Stimulated activated CD4-positive, alpha-beta T cell treated with anti-CD3 and anti-CD28 coated beads, Interleukin-1b, Interleukin-23, amount 100 ng/mL, for 1 hour (primary cell): ENCODE measurements at places on chromosomes 7 and 10.

DNA sequence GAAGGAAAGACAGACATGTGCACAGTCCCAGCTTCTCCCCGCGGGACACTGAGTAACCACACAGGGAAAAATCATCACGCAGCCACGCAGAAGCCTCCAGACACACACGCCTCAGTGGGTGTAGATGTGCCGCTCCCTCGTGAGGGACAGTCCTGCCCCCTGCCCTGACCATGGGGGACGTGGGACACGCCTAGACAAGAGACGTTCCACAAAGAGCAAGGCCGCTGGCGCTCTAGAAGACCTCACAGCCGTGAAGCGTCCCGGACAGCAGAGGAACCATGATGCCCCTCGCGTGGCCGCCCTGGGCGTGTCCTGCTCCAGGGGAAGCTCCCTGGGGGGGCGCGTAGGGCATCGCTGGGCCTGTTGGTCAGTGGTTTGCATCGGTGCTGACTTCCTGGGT, 210.8 kb downstream of the DNAJB6 start:
- DNase-seq = no peak

DNA sequence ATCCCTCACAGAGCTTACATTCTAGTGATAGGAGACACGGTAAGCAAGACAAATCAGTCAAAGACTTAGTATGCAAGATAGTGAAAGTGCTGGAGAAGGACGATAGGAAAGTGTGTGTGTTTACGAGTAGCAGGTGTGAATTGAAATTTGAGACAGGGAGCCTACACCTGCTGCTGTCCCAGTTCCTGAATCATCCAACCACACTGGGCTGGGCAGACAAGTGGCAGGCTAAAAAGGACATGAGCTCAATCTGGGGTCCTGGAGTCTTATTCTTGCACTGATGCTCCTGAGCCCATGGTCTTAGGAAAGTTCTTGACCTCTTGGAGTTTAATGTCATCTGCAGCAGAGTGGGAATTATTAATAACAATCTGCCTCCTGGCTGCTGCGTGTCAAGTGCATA, 16.2 kb downstream of the RBP3 start:
- no peak for DNase-seq

DNA sequence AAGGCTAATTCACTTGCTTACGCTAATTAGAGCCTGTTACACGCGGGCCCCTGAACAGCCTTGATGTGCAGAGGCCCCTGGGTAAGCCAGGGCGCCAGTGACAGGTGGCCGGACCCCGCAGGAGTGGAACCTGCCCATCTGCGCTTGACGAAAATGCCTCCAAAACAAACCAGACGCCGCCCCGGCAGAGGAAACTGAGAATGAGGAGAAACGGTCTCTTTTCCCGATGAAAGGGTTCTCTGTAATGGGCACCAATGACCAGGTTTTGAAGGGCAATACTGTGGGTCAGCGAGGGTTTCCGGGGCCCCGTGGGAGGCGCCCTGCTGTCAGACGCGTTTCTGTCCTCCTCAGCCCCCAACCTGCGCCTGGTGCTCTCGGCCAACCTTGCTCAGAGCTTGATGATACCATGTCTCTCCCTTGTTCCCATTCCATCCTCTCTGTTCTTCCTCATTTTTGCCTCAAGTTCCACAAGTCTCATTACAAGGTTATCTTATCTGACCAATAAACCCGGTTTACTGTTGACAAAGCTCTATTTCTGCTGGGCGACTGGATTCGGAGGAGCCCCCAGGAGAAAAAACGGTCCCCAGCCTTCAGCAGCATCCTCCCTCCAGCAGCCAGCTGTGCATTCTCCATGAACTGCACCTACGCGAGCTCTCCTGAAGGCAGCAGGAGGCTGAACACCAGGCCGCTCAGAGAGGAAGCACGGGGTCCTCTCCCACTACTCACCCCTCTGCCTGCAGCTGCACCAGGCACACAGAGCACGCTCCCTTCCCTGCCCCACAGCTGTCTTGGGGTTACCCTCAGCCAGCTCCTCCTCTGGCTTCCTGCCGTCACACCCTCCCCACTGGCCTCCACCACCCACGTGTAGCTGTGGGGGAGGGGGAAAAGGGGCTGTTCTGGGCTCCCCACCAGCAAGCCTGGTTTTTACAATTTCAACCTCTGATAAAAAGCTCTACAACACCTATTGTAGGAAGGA, 202.0 kb downstream of the MAD1L1 start:
- no peak for DNase-seq

DNA sequence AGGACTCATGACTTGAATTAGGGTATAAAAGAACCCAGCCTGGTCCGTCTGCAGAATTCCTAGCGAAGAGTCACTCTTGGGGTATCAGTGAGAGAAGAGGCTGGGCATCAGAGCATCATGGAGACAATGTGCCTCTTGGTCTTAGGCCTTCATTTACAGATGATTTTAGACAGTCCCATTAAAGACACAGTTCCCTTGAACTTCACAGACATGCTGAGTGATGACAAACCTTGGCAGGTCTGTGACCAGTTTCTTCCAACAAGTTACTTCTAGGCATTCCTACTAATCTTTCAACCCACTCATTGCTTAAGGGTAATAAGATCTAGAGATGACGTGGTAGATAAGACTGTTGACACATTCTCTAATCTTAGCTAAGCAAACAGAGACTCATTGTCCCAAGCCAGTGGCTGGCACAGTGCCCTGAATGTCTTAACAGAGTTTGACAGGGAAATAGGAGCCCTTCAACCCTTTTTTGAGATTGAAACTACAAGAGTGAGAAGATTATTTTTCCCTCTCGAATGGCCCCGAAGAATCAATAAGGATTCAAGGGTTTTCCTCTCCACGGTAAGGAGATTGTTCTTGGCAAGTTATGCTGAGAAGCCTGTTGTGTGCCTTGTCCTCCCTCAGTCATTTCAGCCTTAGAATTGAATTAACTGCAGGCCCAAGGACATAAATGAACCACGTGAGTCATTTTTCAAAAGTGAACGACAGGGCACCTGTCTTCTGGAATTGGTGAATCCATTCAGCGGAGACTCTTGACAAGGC, 281.1 kb downstream of the CCDC3 start:
- no peak for DNase-seq

- no peak for DNase-seq
Measured at GRCh38 chr7:116633131-116633988, 38.6 kb upstream of the MET start.

DNA sequence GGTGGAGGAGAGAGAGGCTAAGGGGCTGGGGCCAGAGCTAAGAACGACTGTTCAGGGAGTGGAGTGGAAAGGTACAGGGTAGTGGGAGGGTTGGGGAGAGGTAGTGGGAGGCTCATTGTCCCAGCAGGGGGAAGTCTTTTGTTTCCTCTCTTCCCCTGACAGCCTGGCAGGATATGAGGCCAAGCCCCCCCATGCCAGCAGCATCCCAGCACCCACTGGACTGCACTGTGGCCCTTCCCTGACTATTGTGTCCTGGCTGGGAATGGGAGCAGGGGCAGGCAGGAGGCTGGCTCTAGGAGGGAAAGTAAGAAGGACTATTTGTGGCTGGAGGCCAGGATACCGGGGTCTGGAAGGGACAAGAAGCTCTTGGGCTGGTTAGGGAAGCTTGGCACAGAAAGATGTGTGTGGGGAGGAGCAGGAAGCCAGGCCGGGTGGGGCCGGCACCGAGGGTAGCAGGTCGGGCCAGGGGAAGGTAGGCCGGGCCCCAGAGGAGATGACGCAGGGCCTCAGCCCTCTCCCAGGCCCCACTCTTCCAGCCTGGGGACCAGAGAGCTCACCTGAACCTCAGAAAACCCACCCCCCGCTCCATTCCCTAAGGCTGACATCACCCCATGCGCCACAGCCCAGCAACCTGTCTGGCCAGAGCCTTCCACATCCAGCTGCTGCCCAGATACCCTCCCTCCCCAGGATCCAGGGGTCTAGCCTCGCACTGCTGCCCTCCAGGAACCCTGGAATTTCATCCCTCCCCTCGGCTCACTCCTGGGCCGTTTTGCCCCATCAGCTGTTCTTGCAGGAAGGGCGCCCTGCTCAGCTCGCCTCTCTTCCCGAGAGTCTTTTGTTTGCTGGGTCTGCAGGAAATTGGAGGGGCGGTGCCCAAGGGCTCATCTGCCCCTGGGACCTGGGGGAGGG, 8.8 kb upstream of the EPHB4 start:
- no peak for DNase-seq

- no peak for DNase-seq
Measured at GRCh38 chr7:37391791-37392672, 56.6 kb downstream of the ELMO1 start.

DNA sequence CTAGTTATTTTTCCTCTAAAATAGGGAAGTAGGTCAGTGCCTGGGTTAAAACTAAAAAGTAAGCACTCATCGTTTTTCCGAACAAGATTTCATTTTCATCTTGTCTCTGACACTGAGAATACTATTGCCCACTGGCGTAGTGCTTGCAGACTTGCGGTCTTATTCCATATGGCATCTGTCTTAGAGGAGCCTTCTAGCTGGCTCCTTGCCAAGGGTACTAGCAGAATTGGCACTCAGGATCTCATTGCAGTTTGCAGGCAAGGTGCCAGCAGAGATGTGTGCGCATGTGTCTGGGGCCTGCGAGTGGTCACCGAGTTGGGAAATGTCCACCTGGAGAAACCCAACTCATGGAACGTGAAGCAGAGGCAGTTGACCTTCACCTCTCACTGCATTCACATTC, 143.4 kb downstream of the CELF2 start:
- no peak for DNase-seq

- no peak for DNase-seq
Measured at GRCh38 chr7:87507446-87507845, 32.0 kb upstream of the ABCB4 start.

DNA sequence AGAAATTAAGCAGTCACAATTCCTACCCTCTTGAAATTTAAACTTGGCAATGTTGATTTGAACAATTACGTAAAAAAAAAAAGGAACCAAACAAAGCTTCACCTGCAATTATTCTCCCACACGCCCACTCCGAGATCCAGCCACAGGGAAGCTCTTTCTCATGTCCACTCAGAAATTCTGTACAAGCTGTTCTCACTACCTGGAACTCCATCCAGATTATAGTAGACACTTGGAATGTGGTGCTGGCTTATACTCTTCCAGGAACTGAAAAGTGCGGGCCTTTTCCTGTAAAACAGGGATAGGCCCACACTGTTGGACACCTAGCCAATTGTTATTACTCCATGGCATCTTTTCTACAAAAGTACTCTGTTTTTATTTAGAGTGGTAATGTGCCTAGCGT, 20.3 kb upstream of the TOMM7 start:
- DNase-seq = no peak

- no peak for DNase-seq
Measured at GRCh38 chr10:8116926-8117493, 62.5 kb downstream of the GATA3 start.

- DNase-seq = no peak
Measured at GRCh38 chr7:374706-375311, 84.8 kb downstream of the FOXL3 start.

- DNase-seq = no peak
Measured at GRCh38 chr10:35447693-35448407, 111.5 kb downstream of the CCNY start.

DNA sequence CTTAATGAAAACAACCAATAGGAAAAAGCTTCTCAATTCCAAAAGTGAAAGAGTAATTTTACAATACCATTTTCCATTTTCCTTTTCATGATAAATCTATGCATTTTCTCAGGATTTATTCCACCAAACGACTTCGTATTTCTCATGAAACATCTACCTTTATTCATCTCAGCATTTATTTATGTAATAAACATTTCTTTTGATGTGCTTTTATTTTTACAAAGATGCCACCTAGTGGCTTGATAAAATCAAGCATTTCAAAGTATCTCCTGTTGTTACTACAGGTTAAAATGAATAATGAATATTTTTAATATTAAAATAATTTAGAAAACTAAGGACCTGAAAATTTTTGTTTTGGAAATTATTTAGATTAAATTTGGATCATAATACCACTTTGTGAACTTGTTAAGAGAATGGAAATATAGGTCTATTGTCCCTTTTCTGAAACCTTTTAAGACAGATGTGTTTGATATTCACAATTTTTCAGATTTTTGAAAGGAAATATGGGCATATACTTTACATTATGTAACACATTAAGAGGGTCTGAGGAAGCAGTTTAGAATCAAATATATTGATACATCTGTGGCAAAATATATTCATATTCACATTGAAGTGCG, 2.7 kb upstream of the IQUB start:
- DNase-seq = no peak

GRCh38 chr7:116574025-116574822, 49.4 kb downstream of the CAV1 start:
- DNase-seq = no peak

DNA sequence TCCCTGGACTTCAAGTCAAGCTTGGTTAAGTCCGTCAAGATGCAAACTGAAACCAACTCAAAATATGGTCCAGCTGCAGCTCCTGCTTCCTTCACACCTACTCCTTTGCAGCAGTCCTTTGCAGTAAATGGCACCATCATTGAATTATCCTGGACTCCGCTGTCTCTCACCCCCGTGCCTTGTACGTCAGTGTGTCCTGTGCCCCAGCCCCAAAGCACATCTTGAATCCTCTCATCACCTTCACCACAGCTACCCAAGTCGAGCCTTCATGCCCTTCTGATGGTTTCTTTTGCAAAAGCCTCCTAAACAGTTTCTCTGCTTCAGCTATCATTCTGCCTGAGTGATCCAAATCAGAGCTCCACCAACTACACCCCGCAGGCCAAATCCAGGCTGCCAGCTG, 88.4 kb upstream of the LEP start:
- DNase-seq = no peak

DNA sequence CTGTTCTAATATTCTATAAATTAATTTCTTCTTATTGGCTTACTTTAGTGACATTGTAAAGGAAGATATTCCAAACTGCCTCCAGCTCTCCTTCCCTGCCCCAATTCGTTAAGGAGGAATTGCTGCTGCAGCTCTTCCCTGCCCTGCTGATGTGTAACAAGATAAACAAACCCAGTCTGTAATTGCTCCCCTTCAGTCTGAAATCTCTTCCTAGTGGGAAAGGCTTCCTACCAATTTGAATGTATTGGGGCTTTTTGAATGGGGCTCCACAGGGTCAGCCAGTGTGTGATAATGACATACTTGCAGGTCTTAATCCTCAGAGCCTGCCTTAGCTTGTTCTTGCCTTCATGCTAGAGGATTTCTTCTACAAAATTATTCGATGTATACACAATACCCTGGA, 849.9 kb upstream of the GHITM start:
- DNase-seq = no peak

- DNase-seq = no peak
Measured at GRCh38 chr7:132187869-132188789, 388.1 kb downstream of the PLXNA4 start.

DNA sequence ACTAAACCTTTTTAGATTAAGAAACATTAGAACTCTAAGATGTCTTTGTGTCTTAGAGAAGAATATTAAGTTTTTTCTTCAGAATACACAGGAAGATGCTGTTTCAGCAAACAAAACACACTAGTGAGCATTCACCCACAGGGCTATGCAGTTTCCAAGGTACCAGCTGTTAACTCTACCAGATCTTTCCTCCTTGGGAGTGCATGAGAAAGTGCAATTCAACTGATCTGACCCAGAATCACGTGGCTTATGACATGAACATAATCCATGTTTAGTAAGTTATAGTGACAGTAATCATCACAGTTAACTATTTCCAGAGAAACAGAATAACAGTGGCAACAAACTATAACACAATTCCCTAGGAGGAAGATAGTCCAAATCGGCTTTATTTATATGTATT, 270.7 kb downstream of the CACNA2D1 start:
- no peak for DNase-seq
